ENCODE measurements at places on chromosomes 1 and 21.

GRCh38 chr1:9275161-9275560 lies 17.5 kb upstream of the SPSB1 start:
- DNase-seq, result no peak

GRCh38 chr1:175920381-175920780 lies 177.0 kb upstream of the TNR start:
- no peak for DNase-seq

DNA sequence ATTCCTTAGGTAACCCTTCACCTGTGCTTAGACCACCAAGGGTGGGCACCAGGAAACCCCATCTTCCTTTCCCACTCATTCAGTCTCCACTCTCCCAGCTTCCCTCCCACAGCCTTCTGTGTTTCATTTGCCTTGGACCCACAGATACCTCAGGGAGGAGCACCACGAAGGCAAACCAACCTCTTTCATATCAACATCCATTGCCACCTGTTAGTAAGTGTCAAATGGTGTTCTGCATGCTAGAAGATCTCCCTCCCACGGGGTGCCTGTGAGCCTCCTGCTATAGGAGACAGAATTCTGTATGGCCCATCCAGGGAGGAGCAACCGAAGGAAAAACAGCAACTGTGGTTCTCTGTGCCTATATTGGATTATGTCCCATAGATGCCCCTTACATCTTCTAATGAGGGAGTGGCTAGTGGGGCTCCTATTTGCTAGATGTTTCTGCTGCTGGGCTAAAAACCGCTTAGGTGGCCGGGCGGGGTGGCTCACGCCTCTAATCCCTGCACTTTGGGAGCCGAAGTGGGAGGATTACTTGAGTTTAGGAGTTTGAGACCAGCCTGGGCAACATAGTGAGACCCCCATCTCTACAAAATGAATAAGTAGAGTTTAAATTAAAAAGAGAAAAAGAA lies 25.6 kb upstream of the SCCPDH start:
- DNase-seq, result no peak

- no peak for DNase-seq
Observed at GRCh38 chr1:197303463-197303862, 35.4 kb downstream of the CRB1 start.

- no peak for DNase-seq
Observed at GRCh38 chr1:217965156-217965786, 319.8 kb upstream of the RRP15 start.

GRCh38 chr1:61055110-61055614 lies 27.2 kb upstream of the NFIA start:
- no peak for DNase-seq

DNA sequence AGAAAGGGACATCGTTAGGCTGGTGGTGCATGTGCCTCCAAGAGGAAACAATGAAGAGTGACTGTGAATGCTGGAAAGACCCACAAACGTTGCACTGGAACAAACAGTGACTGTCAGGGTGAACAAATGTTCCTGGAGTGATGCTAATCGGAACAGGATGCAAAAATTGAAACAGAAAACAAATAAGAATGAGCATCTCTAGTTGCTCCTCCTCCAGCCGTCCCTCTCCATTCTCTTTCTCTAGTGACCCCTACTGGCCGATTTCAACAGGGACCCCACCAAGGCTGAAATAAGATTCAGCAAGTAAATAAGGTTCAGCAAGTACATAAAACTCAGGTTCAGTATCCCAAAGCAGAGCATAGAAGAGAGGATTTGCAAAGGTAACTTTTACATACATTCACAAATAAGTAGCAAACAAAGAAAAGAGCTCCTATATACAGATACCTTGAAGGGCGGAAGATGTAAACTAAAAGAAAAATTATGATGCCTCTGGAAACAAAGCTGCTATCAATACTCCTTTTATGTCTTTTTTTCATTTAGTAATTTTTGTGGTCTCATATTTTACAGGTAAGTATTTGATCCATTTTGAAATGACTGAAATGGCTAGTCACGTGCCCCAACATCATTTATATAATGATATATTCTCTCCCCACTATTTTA lies 836.1 kb upstream of the ADAMTS5 start:
- no peak for DNase-seq

GRCh38 chr1:113442131-113442530 lies 51.8 kb downstream of the MAGI3 start:
- DNase-seq, result no peak

GRCh38 chr1:160261893-160262794 lies at the start of gene DCAF8:
TSS of gene DCAF8 (minus strand) at chr1:160262549. CDS start at chr1:160244008, 18,541 bp downstream.
- peak; percentile 96 for DNase-seq

GRCh38 chr1:98176936-98177335 lies 256.1 kb upstream of the DPYD start:
- DNase-seq, result no peak

- no peak for DNase-seq
Observed at GRCh38 chr1:170539154-170539553, 7.2 kb downstream of the GORAB start.

GRCh38 chr1:175894581-175894980 lies 151.2 kb upstream of the TNR start:
- no peak for DNase-seq

DNA sequence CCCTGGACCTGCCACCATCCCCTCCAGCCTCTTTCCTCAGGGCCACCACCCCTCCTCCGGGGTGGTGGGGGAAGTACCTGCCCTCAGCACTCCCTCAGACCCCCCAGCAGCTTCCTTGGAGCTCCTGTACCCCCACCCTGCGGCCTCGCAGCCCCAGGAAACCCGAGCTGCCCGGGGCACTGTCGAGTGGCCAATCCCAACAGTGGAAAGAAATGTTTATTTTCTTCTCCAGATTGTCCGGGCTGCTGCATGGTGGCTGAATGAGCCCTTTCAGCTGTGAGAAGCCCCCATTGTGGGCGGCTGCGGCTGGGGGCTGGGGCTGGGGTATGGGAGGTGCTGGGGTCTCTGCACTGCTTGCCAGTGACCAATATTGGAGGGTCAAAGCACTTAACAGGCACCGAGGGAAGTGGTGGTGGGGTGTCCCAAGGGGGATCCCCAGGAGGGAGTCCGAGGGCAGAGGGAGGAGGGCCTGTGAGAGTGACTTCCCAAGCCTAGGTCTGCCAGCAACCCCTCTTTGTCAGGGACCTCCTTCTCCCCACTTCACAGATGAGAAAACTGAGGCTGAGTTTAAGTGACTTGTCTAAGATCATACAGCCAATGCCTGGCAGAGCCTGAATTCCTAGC lies 25.2 kb downstream of the RUNX3 start:
- no peak for DNase-seq

DNA sequence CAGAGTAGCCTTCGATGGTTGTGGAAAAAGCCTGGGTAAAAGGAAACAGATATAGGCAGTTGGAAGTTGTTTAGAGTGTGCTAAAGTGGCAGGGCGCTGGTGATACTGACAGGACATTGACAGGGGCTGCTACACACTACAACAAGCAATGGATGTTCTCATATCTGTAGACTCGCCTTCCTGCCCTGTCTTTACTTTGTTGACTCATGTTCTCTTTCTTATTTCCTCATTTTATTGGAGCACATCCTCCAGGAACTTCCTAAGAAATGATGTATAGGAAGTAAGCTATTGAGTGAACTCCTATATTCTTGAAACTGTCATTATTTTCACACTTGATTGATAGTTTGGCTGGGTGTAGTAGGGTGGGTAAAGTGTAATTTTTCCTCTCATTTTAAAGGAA lies 51.0 kb downstream of the C4BPA start:
- DNase-seq, result no peak

DNA sequence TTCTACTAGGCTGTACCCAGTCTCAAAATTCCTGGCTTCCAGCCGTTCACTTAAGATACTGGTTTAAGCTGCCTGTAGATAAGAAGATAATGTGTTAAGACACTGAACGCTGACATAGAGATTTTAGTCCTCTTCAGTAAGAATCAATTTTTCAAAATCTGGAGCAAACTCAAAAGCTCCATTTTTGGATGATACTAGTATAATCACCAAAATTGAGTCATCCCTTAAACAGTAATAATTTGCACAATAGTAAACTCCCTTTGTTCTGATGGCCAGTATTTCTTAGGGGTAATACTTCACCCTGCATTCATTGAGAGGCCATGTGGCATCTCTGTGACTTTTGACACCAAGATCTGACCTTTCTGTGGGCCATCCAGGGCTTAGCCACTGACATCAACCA lies 299.8 kb upstream of the USP25 start:
- DNase-seq, result no peak

DNA sequence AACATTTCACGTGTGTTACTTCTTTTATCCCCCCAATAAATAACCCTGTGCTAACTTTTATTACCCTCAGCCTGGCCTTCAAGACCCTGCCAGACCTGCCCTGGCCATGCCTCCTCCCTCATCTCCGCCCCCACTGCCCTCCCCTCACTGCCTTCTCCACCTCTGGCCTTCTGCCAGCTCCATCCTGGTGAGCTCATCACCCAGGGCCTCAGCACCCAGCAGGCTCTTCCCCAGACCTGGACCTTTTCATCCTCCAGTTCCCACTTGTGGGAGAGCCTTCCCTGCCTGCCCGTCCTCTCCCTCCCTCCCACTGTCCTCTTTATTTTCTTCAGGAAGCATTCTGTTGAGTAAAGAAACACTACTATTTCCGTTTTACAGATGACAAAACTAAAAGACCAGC lies 72.0 kb downstream of the SLC66A1 start:
- no peak for DNase-seq

GRCh38 chr1:15592285-15592684 lies 7.4 kb upstream of the AGMAT start:
- no peak for DNase-seq

- DNase-seq, result no peak
Observed at GRCh38 chr1:98325646-98326440, 335.7 kb upstream of the SNX7 start.

Data from stimulated activated naive CD4-positive, alpha-beta T cell (primary cell).